ENCODE measurements at places on chromosomes 7 and 10.

GRCh38 chr7:43450894-43451293 lies 132.0 kb upstream of the STK17A start:
- DNase-seq: no peak

GRCh38 chr10:2509081-2509531 lies 558.2 kb upstream of the PFKP start:
- DNase-seq: no peak

- DNase-seq: no peak
These were observed 141.5 kb downstream of the CUBN start for GRCh38 chr10:16987976-16988610.

GRCh38 chr7:46301677-46302076 lies 380.6 kb upstream of the IGFBP3 start:
- no peak for DNase-seq

DNA sequence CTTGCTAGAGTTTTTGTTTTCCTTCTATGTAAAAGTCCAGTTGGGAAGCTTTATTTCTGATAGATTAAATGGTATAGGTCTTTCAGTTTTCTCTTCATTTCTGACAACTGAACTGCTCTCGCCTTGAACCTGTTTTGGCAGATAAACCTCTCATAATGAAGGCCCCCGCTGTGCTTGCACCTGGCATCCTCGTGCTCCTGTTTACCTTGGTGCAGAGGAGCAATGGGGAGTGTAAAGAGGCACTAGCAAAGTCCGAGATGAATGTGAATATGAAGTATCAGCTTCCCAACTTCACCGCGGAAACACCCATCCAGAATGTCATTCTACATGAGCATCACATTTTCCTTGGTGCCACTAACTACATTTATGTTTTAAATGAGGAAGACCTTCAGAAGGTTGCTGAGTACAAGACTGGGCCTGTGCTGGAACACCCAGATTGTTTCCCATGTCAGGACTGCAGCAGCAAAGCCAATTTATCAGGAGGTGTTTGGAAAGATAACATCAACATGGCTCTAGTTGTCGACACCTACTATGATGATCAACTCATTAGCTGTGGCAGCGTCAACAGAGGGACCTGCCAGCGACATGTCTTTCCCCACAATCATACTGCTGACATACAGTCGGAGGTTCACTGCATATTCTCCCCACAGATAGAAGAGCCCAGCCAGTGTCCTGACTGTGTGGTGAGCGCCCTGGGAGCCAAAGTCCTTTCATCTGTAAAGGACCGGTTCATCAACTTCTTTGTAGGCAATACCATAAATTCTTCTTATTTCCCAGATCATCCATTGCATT lies 27.1 kb downstream of the MET start:
- no peak for DNase-seq

DNA sequence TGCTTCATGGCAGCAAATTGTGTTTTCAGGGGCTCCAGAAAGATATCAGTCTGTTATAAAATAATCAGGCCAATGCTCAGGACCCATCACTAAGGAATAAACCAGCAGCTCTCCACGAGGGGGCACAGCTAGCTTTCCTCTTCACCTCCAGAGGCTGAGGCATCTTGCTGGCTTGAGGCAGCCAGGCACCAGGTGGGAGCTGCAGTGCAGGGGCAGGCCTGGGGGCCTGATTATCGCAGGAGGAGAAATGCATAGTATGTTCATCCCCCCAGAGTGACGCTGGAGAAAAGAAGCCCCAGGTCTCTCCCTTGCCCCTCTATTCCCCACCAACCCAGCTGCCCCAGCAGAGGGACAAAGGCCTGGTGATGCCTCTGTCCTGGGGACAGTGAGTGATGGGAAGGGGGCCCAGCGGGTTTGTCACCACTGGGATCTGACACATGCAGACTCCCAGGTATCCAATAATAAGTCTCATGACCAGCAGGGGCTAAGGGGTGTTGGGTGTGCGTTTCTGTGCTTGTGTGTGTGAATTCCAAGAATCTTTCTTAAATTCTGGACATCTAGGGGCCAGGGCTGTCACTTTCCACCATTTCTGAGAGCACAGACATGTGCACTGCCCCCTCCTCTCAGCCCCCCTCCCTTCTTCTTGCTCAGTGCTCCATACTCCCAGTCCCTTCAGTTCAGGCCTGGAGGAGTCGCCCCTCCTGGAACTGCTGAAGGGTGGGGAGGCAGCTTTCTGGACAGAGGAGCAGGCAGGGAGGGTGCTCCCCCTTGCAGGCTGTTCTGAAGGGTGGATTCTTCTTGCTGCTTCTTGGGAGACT lies 128.1 kb upstream of the FAM20C start:
- DNase-seq: no peak

- no peak for DNase-seq
These were observed 193.4 kb upstream of the GRB10 start for GRCh38 chr7:50976064-50976463.

GRCh38 chr10:132395704-132396493 lies 1.1 kb upstream of the PWWP2B start:
- DNase-seq: no peak

DNA sequence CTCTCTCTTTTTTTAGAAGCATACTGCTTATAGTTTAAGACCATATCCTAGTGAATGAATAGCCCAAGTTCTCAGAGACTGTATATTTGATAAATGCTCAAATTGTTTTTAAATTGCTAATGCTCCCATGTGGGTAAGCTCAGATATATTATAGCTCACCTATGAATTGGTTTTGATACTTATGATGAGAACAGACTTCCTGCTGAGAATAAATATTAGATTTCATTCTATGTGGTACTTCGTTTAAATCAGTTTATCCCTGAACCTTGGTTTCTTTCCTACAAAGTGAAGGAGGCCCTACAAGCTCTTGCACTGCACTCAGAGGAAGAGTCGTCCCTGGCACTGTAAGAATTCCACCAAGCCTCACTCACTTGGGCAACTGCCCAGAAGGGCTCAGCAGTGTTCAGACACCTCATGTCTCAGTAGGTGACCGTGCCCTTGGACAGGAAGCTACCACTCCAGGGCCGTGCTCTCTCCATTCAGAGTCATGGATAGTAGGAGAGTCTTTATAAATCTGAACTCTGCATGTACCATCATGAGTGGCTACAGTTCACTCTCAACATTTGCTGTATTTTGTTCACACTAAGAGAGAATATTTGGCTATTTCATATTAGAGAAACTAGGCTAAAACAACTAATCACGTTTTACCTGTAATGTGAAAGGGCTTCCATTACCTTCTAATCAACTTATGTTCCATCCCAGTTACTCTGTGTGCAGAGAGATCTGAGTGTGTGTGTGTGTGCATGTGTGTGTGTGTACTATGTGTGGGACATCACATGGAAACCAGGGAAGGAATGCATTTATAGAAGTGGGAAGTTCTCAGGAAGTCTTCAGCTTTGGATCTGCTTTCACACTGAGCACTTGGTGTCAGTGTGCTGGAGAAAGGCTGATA lies 93.8 kb downstream of the PTPRE start:
- DNase-seq: no peak

DNA sequence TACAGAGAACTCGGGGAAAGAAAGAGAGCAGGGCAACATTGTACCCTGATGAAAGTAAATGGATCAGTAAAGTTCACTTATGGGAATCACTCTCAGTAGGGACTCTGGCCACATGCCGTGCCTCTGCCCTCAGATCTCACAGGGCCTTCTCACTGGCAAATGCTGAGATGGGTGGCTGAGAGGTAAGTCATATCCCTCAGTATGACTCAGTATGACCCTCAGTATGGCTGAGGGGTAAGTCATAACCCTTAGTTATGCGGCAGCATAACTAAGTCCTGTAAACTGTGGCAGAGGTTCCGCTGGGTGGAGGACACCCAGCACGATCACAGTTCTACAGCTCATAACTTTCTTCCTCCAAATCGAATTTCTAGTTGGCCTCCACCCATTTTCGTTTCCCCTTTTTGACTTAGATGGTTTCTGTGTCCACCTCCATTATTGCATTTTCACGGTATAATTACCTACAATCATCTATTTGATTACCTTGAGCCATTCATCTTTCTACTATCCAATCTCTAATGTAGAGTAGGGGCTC lies 26.5 kb upstream of the WNT16 start:
- no peak for DNase-seq

DNA sequence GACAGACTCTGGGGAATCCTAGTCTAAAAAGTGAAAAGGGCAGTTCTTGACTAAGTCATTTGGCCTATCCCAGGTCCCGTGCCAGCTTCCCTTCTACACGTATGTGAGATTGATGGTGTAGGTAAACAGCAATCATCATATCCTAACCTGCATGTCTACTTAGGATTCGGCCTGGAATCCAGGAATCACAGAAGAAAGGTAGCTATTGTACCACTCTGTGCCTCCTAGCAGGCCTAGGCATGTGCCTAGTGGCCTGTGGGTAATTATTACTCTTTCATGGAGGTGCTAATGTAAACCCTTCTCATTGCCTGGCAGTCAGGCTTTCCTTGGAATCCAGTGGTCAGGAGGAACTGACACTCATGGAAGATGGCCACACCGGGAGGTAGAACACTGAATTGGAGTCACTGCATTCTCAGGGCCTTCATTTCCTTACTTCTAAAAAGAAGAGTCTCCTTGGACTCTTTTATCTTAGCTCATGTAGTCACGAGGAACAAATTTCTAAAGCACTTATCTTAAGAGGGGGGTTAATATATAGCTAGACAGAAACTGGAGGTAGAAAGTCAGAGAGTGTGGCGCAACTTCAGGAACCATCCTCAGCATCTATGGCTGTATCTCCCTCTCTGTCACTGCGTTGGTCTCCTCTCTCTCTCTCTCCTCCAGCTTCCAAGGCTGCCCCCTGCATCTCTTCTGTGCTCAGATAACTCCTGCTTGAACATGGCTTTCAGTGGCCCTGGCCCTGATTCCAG lies 122.5 kb downstream of the C1GALT1 start:
- DNase-seq: no peak

GRCh38 chr10:97159646-97160305 lies 26.0 kb downstream of the SLIT1 start:
- DNase-seq: no peak

- DNase-seq: no peak
These were observed 4.7 kb upstream of the DEPP1 start for GRCh38 chr10:44983066-44983894.

DNA sequence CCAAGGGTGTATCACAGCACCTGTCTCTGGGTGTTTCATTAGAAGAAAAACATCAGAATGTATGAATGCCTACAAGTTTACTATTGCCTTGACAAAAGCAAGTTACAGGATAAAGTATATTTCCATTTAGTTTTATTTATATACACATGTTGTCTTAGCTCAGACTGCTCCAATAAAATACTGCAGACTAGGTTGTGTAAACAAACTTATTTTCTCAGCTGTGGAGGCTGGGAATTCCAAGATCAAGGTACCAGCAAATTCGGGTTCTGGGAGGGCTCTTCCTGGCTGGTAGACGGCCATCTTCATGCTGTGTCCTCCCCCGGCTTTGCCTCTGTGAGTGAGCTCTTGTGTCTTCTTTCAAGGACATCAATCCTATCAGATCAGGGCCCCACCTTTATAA lies 77.1 kb upstream of the UNC5B start:
- no peak for DNase-seq

DNA sequence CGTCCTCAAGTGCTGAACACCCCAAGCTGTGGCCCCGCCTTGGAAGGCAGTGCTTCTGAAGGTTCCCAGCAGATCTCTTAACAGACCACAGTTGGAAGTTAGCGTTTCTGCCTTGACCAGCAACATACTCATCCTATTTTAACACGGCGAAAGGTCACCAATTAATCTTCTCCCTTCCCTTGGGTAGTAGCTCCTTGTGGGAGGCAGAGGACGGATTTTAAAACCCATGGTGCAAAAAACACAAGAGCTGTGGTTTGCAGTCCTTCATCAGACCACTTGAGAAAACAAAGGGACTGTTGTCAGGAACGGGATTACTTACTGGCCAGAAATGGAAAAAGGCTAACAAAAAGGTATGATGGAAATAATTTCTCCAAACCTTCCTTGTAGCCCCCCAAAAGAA lies 87.3 kb downstream of the BEND7 start:
- DNase-seq: no peak

- no peak for DNase-seq
These were observed 66.7 kb upstream of the PDZD8 start for GRCh38 chr10:117441812-117442443.

DNA sequence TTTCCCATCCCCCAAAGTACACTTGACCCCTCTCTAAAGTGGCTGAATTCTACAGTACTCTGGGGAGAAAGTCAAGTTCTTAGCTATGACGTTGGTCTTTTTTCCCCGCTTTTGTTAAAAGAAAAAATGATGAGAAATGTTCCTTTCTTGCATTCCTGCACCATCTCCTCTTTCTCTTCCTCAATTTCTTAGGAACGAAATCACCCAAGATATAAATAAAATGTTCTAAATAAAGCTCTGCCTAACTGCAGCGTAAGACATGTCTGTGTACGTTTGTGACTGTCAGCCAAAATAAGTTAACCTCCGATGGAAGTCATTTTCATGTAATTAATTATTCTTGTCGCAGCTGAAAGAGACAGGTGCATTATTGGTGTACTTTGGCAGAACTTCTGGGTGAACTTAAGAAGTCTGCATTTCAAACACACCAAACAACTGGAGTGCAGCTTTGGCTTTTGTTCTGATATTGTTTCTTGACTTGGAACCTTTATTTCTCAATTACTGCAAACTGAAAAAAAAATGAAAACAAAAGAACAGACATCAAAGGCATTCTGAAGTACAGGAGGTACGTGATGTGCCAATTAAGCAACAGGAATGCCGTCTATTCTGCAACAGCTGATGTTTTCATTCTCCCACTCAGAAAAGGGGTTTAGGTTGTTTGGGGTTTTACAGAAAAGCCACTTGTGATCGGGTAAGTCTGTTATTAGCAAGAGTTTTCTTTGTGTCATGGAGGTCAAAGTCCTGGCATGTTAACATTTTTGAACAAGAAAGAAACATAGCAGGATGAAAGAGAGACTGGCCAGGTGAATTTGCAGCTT lies 82.4 kb upstream of the SDK1 start:
- DNase-seq: no peak

GRCh38 chr10:24240041-24240751 lies 31.3 kb downstream of the KIAA1217 start:
- no peak for DNase-seq

- DNase-seq: no peak
These were observed 173.5 kb downstream of the KCNMA1 start for GRCh38 chr10:77463967-77464745.

- DNase-seq: no peak
These were observed 61.0 kb upstream of the SFMBT2 start for GRCh38 chr10:7471720-7472367.

- no peak for DNase-seq
These were observed 200.3 kb downstream of the CACNB2 start for GRCh38 chr10:18340496-18341051.

- DNase-seq: no peak
These were observed 129.7 kb downstream of the SAMD9 start for GRCh38 chr7:92988051-92988450.

DNA sequence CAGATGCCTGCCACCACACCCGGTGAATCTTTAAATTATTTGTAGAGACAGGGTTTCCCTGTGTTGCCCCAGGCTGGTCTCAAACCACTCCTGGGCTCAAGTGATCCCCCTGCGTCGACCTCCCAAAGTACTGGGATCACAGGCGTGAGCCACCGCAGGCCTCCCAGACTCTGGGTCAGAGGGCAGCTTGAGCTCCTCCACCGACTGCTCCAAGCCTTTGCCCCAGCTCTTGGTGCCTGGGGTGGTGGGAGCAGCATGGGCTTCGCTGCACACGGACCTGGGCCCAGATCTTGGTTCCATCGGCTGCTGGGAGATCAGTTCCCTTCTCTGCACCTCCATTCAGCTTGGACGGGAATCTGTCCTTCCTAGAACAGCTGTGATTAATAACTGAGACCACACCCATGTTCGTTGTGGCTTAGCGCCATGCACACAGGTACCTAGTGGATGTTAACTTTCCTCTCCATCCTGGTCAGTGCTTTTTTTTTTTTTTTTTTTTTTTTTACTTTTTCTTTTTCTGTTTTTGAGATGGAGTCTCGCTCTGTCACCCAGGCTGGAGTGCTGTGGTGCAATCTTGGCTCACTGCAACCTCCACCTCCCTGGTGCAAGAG lies 125.3 kb downstream of the CUX1 start:
- DNase-seq: no peak

All from activated T-helper 1 cell treated with anti-CD3 and anti-CD28 coated beads, Interleukin-2, amount 50 U/mL, for 16 hours (primary cell).